ENCODE measurements at places on chromosomes 6 and 20. TPM values are rescaled to one million over a fixed set of nuclear protein-coding genes. Genes with fewer than 3 reads are reported as not detected.

Gene ZBTB46
- 13.9 TPM for polyA plus RNA-seq

DNA sequence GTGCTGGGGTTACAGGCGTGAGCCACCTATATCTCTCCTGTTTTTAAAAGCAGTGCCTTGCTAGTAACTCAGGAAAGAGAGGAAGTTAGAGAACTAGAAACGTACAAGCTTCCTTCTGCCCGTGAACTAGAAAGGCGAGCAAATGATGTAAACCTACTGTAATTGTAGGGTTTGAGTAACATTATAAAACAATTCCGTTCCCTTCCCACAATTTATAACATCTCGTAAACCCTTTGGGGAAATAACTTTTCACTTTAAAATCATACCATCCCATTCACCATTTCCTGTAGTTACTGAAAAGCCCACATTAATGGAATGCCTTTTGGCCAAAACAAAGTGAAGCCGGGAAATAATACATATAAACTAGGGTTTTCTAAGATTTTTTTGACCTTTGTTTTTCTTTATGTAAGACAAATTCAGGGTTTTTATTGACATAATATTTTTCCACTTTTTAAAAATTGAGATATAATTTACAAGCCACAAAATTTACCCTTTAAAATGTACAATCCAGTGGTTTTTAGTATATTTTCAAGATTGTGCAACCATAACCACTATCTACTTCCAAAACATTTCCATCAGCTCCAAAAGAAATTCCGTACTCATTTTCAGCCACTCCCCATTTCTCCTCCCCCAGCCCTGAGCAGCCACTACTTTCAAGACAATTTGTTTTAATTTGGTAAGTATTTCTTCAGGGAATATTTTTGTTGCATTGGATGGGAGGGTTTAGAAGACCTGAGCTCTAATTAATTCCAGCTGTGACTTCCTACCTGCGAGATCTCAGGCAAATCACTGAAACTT is 175.1 kb upstream of the PDE10A start:
- no peak for DNase-seq

DNA sequence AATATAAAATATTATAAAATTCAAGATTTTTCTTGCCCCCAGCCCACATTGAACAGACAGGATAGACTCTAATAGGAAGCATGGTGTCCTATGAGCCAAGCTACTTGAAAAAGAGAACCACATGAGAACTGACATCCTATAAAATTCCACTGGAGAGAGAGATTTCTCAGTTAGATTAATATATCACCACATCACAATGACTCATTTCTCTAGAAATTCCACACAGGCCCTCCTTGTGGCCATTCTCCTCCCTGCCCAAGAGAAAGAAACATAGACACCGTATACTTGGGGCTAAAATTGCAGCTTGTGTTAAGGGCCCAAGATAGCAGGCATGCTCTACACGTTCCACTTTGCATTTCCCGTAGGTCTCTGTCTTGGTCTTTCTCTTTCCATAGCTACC is 481.4 kb downstream of the PTPRT start:
- no peak for DNase-seq

GRCh38 chr6:140774080-140774505 is 1358.6 kb upstream of the GJE1 start:
- no peak for DNase-seq

Gene ISM1
- 4.9 TPM for polyA plus RNA-seq

DNA sequence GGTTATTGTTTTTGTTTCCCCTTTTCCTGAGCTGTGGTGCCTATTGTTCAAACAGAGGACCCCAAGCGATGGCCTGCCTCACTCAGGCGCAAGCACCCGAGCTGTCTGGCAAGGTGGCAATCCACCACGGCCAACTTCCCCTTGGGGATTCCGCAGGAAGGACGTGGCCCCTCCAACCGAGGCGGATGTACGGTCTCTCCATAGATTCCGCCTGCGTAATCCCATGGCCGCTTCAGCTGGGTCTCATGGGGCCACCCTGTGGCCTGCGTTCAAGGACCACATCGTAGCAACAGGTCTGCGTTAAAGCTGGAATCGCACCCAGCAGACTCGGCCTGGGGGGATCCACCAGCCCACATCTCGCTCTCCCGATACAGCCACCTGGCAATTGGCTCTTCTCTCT is 79.9 kb downstream of the CEBPB start:
- no peak for DNase-seq

Gene ZNF334
- polyA plus RNA-seq = 37.4 TPM

GRCh38 chr6:20468209-20468608 is 66.0 kb upstream of the CDKAL1 start:
- no peak for DNase-seq

DNA sequence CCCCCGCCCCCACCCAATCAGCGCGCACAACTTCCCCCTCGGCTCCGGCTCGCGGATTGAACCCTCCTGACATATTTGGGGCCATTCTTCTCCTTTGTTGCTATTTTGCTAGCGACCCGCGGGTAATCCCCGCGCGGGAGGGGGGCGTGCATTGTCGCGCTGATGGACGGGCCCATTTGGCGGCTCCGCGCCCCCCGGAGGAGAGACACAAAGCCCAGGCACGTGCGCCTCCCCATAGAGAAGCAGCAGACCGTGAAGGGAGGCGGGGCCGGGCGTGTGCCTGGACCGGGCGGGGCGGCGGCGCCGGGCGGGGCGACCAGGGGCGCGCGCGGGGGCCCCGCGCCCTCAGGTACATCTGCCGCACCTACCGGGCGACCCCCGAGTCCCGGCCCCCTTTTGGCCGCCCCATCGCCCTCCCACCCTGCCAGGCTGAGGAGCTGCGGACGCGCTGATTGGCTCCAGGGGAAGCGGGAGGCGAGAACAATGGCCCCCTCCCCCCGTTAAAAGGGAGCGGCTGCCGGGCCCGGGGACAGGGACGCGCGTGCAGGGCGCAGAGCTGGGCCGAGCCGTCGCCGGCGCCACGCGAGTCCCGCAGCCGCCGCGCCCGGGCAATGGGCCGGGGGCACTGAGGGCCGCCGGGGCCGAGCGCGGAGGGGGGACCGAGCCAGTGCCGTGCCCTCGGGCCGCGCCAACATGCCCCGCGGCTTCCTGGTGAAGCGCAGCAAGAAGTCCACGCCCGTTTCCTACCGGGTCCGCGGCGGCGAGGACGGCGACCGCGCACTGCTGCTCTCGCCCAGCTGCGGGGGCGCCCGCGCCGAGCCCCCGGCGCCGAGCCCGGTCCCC is at the start of gene INSM1:
INSM1 (plus strand) TSS at position 530 of the 843 bp plus-strand sequence; CDS start at position 694, 164 bp downstream.
- DNase-seq = no peak

- DNase-seq = no peak
Observed at GRCh38 chr6:21596949-21597682, 3.6 kb downstream of the SOX4 start.

Gene AKAP7
- polyA plus RNA-seq = 11.6 TPM

Gene TRIM40
- polyA plus RNA-seq = 0.08 TPM

- no peak for DNase-seq
Observed at GRCh38 chr6:106549521-106549920, 79.8 kb downstream of the RTN4IP1 start.

Measured in left renal cortex interstitium (tissue), 4 donors.